ENCODE measurements at places on chromosomes 7 and 10.

GRCh38 chr7:82595176-82595575, 151.6 kb upstream of the CACNA2D1 start:
- DNase-seq = no peak

DNA sequence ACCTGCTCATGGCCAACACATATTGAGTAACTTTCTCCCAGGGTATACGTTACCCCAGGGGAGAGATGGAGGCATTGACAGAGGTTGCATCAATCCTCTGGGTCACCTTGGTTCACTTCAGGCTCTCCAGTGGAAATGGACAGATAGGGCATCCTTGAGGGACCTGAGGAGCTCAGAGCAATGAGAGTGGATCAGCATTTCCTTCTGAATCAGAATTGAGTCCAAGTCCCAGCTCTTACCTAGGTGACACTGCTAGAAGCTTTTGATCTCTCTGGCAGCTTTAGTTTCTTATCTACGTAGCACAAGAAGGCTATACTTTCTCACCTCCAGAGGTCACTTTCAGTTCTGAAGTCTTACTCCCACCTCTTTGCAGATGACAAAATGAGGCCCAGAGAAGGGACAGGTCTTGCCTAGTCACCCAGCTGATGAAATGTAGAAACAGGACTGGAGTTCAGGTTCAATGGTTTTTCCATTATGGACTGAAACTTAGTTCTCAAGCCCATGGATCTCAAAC, 35.2 kb downstream of the PANK1 start:
- no peak for DNase-seq

DNA sequence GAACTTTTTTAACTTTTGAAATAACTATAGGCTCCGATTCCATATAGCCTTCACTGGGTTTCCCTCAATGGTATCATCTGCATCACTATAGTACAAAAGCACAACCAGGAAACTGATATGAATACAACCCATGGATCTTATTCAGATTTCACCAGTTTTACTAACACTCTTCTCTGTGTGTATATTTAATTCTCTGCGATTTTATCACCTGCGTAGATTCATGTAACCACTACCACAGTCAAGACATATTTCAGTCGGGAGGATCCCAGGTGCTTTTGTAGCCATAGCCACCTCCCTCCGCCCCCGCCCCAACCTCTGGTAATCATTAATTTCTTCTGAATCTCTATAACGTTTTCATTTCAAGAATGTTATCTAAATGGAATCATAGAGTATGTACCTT, 82.8 kb upstream of the C7orf33 start:
- DNase-seq = no peak

GRCh38 chr7:29622335-29623265, 59.0 kb downstream of the PRR15 start:
- no peak for DNase-seq

DNA sequence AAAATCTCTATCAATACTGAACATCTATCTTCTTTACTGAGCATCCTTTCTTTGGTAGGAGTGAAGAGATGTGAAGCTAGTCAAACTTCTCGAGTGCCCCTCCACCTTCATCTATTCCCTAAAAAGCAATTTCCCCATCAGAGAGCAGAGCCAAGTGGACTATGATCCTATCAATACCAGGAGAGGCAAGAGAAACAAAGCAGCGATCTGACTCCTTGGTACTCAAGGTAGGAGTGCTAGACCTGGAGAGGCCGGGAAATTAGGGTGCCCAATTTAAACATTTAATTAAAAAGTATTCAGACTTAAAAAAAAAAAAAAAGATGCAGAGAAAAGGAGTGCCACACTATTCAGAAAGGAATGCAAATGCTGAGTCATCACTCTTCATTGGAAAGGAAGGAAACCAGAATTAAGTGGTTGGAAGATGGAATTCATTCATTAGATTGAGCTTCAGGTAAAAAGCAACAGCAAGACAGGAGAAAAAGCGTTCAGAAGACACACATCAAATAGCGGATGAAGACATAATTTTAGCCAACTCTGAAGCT, 1.6 kb downstream of the TIAL1 start:
- DNase-seq = no peak
